ENCODE measurements at places on chromosomes 1 and 21.

GRCh38 chr1:230226007-230226800 lies 159.2 kb downstream of the GALNT2 start:
- no peak for DNase-seq

DNA sequence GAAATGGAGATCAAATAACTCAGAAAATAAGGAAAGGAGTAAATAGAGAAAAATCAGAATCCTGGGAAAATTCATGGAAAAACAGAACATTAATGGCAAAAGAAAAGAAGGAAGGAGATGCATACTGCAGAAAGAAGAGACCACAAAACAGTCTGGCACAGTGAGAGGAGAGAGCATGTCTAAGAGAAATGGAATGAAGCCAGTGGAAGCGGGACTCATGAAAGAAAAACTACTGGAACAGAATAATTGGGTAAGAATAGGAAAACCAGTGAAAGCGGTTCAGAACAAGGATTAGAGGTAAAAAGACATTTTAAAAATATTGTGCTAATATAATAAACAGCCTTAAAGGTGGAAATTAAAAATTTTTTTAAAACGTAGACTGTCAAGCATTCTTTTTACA lies 93.6 kb upstream of the GREM2 start:
- no peak for DNase-seq

DNA sequence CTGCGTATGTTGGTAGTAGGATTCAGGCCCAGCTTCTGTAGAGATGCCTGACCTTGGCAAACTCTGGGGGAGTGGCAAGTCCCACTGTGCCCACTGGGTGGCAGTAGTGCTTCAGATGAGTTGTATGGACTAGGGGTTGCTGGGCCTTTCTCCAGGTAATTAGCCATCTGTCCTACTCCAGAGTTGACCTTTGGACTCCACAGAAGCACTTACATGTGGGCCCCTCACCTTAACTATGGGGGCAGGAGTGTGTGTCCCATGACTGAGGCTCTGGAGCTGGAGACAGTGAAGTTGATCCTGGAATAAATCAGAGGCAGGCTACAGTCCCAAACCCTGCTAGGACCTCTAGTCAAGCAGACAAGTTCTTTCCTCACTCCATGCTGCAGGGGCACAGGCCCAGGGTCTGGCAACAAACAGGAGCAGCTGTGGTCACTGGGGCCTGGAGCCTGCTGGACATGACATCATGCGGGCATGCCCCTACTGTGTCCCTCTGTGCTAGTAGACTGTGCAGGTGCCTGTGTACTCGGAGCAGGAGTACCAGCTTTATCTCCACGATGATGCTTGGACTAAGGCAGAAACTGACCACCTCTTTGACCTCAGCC lies 4.6 kb downstream of the DMAP1 start:
- DNase-seq: peak; percentile 74

GRCh38 chr1:229185963-229186362 lies 84.9 kb upstream of the RAB4A start:
- no peak for DNase-seq

DNA sequence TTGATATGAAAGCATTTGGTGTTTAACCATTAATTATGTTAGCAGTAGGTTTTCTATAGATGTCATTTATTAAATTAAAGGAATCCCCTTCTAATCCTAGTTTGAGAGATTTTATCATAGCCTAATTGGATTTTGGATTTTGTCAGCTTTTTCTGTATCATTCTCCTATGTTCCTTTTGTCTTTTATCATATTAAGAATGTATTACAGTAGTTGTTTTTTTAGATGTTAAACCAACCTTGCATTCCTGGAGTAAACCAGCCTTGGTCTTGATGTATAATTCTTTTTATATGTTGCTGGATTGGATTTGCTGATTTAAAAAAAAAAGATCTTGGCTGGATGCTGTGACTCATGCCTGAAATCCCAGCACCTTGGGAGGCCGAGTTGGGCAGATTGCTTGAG lies 5.6 kb downstream of the SETDB1 start:
- no peak for DNase-seq
